ENCODE measurements at places on chromosomes 1 and 21.

- peak; percentile 74 for DNase-seq
Measured at GRCh38 chr1:20485527-20486456, at the start of gene CAMK2N1. Gene CAMK2N1, minus strand, starts transcription at chr1:20486210. Its CDS starts 831 bp downstream, at chr1:20485379.

GRCh38 chr1:218401998-218402785 is 57.1 kb downstream of the TGFB2 start:
- no peak for DNase-seq

DNA sequence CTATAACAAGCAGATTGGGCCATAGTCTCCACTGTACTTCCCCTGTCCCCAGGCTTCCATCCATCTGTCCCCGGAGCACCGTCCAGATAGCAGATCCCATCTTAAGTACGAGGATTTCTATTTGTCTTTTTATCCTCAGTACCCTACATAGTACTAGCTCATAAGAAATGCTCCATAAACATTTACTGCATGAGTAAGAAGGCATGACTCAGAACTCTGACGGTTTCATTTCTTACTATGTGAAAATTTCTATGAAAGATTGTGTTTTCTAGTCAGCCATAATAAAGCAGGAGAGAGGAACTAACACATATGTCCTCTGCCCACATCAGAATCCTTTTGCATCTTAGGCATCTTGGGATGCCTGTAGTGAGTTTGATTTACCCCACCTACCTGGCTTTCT is 49.5 kb downstream of the CHD1L start:
- peak; percentile 45 for DNase-seq

- DNase-seq = no peak
Measured at GRCh38 chr1:23370709-23371584, 1.3 kb upstream of the ZNF436 start.

GRCh38 chr1:231121533-231121932 is 40.3 kb upstream of the TRIM67 start:
- no peak for DNase-seq

GRCh38 chr1:116820369-116820768 is 66.1 kb downstream of the CD2 start:
- DNase-seq = peak; percentile 12

- no peak for DNase-seq
Measured at GRCh38 chr1:11174261-11174942, 14.8 kb upstream of the ANGPTL7 start.

DNA sequence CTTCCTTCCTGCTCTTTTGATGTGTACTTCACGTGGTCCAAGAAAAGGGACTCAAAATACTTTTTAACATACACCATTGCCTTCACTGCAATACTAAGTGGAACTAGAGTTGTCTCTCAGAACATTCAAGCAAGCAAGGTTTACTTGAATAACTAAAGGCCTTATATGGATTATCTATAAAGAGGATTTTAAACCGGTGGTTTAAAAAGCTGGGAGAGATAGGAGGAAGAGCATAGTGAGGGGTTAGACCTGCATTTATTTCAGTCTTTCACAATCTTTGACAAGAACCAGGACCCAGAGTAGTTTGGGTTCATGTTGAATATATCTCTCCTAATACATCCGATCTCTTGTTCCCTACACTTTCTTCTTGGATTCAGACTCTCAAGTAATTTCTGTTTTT is 6.9 kb downstream of the S1PR1 start:
- no peak for DNase-seq

DNA sequence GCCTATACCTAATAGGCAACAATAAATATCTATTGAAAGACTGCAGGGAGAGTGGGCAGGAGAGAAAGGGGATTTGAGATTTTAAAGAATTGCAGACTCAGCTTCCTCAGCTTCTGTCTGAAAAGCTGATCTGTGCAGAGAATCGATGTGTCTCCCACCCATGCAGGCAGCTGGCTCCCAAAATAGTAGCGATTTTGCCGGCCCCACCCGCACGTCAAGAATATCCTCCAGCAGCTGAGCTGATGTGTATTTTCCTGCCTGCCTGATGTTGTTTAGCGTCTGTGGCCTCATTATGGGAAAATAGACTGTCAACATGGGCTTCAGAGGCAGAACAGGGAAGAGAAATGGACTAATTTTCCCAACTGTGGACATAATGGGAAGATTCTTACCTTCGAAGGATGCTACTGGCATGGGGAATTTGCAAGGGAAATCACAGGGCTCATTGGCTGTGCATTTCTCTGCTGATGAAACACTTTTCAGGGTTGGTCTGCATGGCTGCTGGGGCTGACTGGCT is 699.8 kb downstream of the PTPRU start:
- DNase-seq = no peak

GRCh38 chr1:104358086-104358485 is 608.4 kb downstream of the AMY1C start:
- DNase-seq = no peak

- no peak for DNase-seq
Measured at GRCh38 chr1:211113566-211113965, 20.4 kb downstream of the KCNH1 start.

- no peak for DNase-seq
Measured at GRCh38 chr1:1788646-1789431, 10.6 kb upstream of the NADK start.

DNA sequence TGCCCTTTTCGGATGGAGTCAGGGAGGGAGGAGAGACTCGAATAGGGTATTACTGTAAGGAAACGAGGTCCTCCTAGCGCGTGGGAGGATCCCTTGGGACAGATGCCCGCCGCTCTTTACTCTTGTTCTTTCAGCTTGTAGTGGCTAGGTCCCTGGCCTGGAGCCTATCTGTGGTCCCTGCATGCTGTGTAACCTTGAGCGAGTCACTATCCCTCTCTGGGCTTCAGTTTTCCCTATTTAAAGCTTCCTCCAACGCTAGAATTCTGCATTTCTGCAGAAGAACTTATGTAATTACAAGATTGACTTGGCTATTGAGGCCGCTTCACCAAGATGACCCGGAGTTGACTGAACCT is 744 bp downstream of the MIER1 start:
- DNase-seq = no peak

GRCh38 chr21:45516671-45517151 is 25.5 kb downstream of the SLC19A1 start:
- DNase-seq = no peak

- no peak for DNase-seq
Measured at GRCh38 chr1:30095051-30095450, 628.3 kb downstream of the MATN1 start.

DNA sequence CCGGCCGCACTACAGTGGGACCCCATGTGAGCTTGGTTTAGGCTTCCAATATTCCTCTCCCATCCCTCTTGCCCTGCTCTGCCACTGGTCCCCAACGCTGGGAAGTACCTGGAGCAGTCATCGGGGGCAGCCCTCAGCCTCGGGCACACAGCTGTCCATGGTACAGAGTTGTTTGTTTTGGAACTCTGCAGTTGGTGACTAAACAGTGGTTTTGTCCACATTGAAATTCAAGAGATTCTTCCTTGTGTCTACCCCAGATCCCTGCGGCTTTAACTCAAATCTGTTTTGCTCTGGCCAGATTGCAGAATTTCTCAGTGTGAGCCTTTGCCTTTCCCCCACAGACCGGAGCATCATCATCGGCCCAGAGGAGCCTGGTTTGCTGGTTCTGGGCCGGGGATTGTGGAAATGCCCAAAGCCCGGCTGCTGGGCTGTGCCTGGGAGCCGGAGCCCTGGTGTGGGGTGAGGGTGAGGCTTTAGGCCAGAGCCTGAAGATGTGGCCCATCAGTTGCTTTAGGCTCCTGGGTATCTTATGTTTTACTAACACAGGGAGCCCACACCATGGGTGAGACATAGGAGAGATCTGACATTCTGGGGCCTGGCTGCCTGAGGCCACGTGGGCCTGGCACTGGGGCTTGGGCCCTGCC is 93.2 kb downstream of the ARHGEF10L start:
- DNase-seq = no peak
